ENCODE measurements at places on chromosomes 7 and 10.
A peak's percentile ranks its signal among the peaks of the same experiment; 100 is the strongest.

- no peak for DNase-seq
Measured at GRCh38 chr7:158292948-158293347, 294.7 kb downstream of the PTPRN2 start.

GRCh38 chr10:77289790-77290189 lies 347.8 kb downstream of the KCNMA1 start:
- DNase-seq: no peak

GRCh38 chr10:130352291-130352645 lies 216.1 kb downstream of the GLRX3 start:
- DNase-seq: no peak

GRCh38 chr10:18071591-18071990 lies 68.6 kb upstream of the CACNB2 start:
- DNase-seq: peak; percentile 27

DNA sequence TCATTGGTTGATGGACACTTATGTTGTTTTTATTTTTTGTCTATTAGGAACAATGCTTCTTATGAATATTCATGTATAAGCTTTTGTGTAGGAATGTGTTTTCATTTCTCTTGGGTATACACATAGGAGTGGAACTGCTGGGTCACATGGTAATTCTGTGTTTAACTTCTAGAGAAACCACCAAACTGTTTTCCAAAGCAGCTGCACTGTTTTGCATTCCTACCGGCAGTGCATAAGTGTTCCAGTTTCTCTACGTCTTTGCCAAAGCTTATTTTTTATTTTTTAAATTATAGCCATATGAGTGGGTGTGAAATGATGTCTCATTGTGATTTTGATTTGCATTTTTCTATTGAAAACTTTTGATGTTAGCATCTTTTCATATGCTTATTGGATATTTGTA lies 51.3 kb downstream of the ADK start:
- DNase-seq: no peak

DNA sequence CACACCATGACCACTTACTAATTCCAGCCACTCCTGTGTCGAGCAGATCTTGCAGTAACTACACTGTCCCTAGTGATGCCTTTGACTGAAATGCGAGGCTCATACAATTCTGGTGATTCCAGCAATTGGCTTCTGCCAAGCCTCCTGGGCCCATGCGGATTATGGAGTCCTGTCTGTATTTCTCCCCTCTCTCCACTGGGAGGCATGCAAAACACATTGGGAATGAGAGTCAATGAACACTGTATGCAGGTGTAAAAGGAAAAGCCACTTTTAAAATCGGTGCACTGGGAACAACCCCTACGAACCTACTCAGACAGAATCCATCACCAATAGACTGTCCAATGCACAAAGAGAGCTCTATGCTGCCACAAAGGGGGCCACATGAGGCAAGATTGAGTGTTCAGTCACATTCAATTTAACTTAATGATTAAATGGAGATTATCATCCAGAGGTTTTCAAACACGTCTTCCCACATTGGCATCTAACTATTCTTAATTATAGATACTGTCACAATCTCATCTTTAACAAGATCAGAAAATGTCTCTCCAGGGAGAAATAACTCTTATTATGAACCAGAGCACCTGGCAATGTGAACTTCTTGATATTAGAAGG lies 550.6 kb downstream of the GLRX3 start:
- DNase-seq: no peak

GRCh38 chr10:124999433-125000365 lies 57.8 kb downstream of the ZRANB1 start:
- no peak for DNase-seq

- DNase-seq: peak; percentile 23
Measured at GRCh38 chr10:77578583-77579227, 58.9 kb downstream of the KCNMA1 start.

DNA sequence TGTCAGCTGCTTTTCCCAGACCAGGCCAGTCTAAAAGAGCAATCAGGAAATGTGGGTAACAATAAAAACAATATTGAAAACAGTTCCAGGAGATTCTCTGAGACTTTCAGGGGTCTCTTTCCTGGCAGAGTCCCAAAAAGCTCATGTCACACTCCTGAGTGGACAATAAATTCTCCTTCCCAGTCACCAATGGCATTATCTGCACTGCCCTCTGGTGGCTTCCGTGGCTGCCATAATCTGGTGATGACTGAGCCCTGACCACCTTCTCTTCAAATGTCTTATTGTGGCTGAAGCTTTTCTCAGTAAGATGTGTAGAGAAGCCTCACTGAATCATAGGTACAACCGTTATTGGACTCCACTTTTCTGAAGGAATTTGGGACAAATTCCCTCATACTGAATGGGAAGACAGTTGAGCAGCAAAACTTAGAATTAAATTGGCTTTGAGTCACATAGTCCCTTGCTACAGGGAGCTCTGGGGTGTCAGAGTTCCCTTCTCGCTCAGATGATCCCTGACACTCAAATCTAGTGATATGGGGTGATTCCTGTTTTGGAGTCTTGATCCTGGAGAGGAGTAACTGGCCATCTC lies 24.4 kb upstream of the ASAH2 start:
- peak; percentile 22 for DNase-seq

- no peak for DNase-seq
Measured at GRCh38 chr10:125708971-125709503, 10.5 kb upstream of the EDRF1 start.

DNA sequence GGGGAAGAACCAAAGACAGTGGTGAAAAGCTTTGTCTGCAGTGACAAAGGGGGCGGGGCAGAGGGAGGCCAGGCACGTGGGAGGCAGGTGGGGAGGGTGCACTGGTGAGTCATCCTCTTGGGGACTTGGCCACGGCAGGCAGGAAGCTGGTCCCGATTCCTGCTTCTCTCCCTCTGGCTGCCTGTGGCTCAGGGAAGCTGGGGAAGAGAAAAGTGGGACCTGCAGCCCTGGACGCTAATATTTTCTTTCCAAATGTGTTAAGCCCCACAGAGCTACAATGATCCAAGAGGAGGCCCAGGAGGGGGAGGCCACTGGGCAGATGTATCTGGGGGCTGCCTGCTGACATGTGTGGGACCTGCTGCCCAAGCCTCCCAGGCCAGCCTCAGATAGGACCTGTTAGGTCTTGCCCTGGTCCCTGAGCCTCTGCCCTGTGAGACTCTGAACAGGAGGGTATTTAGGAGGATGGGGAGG lies 231.8 kb downstream of the KCNMA1 start:
- peak; percentile 75 for DNase-seq
